ENCODE measurements at places on chromosomes 5 and 9.

GRCh38 chr9:12773562-12773961 is 1.3 kb upstream of the LURAP1L start:
- no peak for DNase-seq

- no peak for DNase-seq
These were observed 42.8 kb upstream of the SLIT3 start for GRCh38 chr5:169343766-169344165.

GRCh38 chr9:269081-269711 is 54.5 kb downstream of the DOCK8 start:
- DNase-seq: no peak

GRCh38 chr9:113631871-113632665 is 168.5 kb downstream of the RGS3 start:
- DNase-seq: no peak

DNA sequence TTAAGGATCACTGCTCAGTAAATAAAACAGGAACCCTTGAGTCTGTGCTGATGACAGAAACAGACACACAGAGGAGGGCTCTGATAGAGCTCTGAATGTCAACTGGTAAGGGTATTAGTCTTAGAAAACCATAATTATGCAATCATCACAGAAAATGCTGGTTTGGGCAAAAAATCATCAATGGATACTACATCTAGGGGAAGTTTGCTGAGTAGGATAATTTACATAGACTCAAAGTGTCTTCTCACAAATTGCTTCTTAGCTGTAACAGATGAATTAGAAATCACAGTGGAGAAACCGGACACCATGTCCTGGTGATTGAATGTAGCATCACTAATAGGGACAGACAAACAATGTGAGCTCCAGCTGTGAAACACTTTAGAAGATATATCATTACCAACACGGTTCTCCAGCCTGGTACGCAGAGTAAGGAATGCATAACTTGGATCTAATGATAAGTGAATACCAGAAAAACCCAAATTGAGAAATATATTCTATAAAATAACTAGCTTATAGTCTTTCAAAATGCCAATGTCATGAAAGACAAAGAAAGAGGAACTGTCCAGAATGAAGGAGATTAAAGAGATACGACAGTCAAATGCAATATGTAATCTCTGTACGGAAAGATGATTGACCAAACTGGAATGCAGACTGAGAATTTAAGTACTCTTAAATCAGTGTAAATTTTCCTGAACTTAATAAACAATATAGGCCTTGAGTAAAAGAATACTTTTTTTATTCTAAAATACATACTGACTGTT is 17.3 kb downstream of the CHD1 start:
- DNase-seq: no peak

DNA sequence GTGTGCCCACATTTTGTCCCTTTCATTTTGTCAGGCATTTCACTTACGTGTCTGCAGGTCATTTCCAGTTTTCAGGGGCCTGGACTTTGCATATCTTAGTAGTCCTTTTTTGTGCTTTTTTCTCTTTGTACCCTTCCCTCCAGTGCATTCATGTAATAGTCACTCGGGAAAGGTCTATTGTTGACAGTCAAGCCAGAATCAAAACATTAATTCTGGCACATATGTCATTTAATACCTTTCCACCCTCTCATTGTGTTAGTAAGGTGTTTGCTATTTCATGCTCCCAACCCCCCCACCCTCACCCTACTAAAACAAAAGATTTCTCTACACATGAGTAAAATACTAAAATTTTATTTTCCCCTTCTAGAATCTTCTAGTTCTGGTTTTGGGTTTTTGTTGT is 42.7 kb downstream of the UGCG start:
- DNase-seq: no peak

GRCh38 chr5:68698025-68698940 is 395.5 kb upstream of the SLC30A5 start:
- DNase-seq: no peak

DNA sequence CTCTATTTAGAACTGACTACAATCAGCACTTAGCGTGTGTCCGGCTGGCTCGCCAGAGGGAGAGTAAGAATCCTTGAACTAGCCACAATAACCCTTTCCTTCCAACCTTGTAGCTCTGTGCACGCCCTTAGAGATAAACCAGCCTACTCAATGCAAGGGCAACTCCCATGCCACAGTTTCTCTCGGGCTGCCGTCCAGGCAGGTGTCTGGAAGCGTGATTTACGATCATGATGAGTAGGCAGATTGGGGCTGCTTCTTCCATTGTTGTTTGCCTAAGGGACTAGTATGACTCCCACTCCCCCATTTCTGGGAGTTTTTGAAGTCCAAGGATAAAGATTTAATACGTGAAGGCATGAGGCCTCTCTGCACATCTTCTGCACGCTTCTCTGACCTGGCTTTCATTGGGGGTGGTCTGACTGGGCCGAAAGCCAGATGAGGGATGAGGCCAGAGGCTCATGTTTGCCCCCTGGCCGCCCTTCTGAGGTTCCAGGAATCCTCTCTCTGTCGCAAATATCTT is 134.0 kb upstream of the MYO10 start:
- DNase-seq: no peak

Measured in stimulated activated CD4-positive, alpha-beta T cell treated with anti-CD3 and anti-CD28 coated beads, Interleukin-12 subunit alpha, Interleukin-12 subunit beta, amount 100 ng/mL, for 24 hours (primary cell).